Vagina (tissue), 2 donors: ENCODE measurements at places on chromosomes 1 and 21. TPM values are rescaled to one million over a fixed set of nuclear protein-coding genes. Genes with fewer than 3 reads are reported as not detected.

DNA sequence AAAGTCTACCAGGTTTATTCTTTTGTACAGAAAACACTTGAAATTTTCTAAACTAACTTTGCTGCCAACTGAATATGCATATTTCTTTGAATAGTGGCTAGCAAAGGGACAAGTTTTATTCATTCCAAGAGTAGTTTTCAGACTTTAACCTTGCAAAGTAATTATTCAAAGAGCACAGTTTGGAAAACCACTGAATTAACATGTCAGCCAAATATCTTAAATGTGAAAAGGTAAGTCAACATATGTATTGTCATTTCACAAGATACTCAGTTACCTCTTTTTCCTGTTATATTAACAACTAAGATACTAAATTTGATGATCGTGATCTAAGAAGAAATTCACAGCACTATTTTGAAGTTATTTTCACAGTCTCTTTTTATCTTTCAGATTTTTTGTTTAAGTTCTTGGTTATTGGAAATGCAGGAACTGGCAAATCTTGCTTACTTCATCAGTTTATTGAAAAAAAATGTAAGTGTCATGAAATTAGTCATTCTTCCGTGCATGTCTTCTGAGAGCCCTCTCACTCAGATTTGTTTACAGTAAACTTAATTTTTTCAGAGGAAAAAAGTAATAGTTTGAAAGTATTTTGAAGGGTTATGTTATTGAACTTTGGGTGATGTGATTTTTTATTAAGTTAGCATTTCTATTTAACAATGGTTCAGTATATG, 15.3 kb downstream of the RAB4A start:
- DNase-seq, result no peak

- no peak for DNase-seq
Measured at GRCh38 chr1:111982428-111982827, 7.0 kb downstream of the KCND3 start.

Gene BARHL2
- total RNA-seq, result not detected

DNA sequence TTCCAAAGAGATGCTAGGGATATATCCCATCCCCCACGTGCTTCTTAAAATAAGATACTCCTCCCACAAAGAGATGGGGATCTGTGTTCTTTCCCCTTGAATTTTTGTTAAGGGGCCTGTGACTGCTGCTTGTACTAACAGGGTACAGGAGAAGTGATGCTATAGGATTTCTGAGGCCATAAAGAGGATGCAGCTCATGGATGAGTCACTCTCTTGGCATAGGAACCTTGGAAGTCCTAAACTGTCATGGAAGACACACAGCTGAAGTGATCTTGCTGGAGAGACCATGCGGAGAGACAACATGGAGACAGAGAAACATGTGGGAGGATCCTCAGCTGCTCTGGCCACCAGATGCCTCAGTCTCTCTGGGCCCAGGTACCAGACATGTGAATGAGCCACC, 157.2 kb downstream of the S1PR1 start:
- DNase-seq, result no peak

Gene NBPF1
- total RNA-seq, result 45.9 TPM

DNA sequence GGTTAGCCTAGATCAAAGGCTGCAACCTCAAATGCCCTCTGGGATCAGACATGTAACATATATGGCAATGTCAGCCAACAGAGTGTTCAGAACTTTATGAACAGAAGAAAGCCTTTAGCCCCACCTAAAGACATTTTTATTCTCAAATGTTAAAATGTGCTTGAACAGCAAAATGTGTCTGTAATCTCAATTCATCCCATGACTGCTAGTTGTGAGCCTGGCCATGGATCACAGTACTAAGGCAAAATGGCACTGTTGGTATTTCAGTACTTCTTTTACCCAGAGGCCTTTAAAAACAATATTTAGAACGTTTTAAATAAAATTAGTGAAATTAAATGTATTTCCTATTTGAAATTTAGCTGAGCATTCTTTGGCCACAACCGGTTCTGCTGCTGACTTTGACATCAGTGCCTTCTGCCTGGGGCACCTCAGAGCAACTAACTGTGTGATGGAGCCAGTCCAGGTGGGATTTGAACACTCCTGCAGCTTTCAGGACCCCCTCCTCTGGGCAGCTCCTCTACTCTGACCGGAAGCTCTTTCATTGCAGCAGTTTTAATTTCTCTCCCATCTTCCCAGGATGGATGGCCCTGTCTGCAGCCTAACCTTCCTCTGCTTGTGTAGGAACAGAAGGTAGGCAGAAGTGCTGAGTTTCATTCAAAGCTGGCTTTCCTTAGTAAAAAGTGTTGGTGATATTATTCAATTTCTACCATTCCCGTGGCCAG, 68.3 kb upstream of the NFIA start:
- DNase-seq, result no peak

- DNase-seq, result no peak
Measured at GRCh38 chr1:243335292-243335691, 79.5 kb downstream of the SDCCAG8 start.

Gene MAEL
- not detected for total RNA-seq

- no peak for DNase-seq
Measured at GRCh38 chr1:240188139-240188538, 96.5 kb downstream of the FMN2 start.

GRCh38 chr1:156033011-156033410, 12.3 kb upstream of the SSR2 start:
- no peak for DNase-seq

DNA sequence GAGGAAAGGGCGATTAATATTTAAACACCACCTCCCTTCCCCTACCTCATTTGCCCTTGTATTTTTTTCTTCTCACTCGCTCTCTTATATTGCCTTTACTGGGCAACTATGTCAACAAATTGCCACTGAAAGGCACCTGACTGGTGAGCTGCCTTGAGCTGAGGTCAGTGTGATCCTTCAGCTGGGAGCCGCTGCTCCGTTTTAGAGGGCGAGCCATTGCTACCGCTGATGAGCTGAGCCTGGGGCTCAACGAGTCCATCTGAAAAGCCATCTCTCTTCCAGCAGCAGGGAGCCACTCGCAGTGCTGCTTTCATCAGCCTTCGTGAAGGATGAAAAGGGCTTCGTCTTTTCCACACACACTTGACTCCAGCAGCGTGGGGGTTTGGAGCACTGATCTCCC, 108.0 kb upstream of the KIF26B start:
- no peak for DNase-seq

Gene NSL1
- 92.3 TPM for total RNA-seq

GRCh38 chr1:197510691-197511378, 242.8 kb downstream of the CRB1 start:
- no peak for DNase-seq

Gene C1orf159
- 11.8 TPM for total RNA-seq

DNA sequence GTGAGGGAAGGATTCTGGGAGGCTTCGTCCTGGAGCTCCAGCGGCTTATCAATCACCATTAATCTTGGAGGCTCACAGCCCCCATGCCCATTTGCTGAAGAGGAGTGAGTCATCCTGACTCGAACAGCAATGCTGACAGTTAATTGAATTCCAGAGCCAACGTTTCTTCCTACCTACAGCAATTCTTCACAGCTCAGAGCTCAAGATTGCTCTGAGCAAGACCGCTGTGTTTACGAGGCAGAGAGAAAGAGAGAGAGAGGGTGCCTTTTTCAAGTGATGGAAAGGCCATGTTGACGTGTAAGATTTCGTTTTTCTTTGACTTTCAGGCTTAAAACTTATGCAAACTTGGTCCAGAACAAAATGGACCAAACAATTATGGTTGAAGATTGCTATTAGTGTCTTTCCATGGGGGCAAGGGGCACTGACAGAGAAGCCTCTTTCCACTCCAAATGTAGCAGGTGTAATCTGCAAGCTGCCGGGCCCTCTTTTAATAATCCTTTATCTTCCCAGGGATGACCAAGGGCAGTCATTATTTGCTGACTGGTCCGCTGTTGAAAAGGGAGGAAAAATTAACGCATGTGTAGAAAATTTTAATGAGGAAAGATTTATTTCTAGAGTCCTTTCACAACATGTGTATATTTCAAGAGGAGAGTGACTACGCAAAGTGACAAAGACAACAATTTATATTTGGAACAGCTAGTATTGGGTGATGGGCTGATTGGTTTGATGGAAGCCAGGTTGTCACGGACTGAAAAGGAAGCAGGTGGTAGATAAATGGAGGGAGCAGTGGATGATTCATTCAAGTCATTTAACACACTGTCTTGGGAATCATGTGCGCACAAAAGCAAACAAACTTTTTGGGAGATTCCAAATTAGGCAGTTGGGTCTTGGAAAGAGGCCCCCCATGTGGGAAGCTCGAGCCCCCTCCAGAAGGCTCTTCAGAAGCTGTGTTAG, 136.1 kb upstream of the IRF2BP2 start:
- no peak for DNase-seq

DNA sequence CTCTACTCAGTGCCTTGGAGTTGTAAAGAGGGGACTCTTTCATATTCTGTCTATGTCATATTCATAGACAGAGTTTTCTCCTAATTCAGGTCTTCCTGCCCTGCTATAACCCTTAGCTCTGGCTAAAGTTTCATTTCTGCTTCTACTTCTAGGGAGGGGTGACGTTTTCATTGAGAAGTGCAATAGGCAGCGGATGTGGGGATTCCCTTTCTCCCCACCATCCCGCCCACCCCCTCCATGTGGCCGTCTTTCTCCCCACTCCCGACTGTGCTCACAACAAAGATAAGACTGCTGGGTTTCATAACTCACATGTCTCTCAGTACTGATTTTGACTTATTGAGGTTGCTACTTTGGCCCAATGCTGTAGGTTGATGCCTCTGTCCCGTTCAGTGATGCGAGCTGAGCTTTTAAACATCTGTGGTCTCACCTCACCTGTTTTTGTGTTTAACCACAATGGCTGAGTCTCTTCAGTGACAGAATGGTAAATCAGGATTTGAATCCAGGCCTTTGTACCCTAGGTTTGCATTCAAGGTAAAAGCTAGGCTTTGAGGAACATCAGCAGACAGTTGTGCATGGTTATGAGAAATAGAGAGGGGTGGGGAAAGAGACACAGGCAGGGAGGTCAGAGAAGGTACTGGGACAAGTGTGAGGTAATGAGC, 7.8 kb upstream of the KIF14 start:
- no peak for DNase-seq

DNA sequence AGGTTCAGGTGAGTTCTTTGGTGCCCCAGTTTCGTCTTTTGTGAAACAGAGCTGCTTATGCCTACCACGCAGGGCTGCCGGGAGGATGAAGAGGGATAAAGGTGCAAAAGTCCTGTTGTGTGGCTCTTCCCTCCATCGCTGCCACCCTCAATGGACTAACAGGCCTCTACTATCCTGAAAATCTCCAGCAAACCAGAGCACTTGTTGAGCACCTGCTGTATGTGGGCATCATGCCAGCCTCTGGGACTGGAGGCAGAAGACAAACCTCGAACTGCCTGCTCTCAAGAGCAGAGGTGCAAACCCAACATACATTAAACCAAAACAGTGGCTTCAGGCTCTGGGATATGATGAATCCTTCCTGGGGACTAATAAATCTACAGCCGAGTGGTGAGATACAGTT, 174.1 kb downstream of the ACTL8 start:
- DNase-seq, result no peak

DNA sequence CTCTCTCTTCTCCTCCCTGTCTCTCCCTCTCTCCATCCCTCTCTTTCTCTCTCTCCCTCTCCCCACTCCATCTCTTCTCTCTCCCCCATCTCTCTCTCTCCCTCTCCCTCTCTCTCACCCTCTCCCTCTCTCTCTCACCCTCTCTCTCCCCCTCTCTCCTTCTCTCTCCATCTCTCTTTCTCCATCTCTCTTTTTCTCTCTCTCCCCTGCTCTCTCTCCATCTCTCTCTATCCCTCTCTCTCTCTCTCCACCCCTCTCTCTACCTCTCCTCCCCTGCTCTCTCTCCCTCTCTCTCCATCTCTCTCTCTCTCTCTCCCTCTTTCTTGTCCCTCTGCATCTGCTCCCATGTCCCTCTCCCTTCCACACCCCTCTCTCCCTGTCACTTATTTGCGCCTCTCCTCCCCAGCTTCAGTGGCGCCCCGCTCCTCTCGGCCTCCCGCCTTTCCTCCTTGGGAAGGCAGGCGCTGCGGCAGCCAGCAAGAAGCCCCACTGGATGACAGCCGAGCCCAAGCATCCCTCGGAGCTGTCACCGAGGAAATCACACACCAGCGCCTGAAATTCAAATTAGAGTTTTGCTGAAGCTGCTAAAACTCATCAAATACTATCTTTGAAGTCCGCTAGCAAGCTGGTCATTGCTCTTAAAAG, 15.3 kb upstream of the EPHA8 start:
- no peak for DNase-seq

- no peak for DNase-seq
Measured at GRCh38 chr1:10598389-10598702, 123.6 kb downstream of the PEX14 start.

Gene NBPF10
- total RNA-seq, result 2.5 TPM

GRCh38 chr1:221945669-221946068, 203.8 kb upstream of the DUSP10 start:
- DNase-seq, result no peak

DNA sequence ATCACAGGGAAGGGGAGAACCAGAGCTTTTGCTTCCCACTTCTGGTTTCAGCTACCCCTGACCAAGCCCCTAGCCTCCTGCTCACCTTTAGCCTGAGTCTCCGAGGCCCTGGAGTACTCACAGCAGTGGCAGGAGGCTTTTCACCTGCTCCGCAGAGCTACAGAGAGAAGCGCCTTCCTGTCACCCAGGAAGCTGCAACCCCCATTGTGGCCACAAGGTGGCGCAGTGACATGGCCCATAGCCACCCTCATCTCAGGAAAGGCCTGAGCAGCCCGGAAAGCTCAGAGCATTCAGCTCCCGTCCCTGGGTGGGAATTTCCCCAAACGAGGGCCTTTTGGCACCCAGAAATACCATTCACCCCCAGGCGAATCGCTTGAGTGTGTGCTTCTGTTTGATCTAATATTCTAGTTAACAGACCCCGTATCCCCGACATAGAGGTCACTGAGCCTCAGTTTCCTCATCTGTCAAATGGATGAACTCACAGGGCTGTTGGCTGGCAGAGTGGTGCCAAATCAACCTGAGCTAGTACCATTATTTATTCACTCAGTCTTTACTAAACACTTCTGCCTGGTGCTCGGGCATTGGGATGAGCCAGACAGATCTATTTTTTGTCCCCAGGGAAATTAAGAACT, 25.3 kb downstream of the A3GALT2 start:
- DNase-seq, result no peak

Gene TINAGL1
- total RNA-seq, result 142 TPM
